ENCODE measurements at places on chromosomes 12 and 14.

DNA sequence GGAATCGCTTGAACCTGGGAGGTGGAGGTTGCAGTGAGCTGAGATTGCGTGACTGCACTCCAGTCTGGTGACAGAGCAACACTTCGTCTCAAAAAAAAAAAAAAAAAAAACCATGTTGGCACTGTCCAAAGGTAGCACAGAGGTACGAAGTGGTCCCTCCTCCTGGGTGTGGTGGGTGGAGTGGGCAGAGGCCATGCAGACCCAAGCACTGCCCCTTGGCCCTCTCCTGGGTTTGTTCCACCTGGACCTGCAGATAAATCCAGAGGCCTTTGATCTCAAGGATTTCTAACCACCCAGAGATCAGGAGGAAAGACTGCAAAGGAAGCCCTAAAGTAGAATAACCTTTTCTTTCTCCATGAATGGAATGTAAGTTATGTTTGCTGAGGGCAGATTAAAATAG lies 8.7 kb upstream of the GALNT6 start:
- no peak for DNase-seq

DNA sequence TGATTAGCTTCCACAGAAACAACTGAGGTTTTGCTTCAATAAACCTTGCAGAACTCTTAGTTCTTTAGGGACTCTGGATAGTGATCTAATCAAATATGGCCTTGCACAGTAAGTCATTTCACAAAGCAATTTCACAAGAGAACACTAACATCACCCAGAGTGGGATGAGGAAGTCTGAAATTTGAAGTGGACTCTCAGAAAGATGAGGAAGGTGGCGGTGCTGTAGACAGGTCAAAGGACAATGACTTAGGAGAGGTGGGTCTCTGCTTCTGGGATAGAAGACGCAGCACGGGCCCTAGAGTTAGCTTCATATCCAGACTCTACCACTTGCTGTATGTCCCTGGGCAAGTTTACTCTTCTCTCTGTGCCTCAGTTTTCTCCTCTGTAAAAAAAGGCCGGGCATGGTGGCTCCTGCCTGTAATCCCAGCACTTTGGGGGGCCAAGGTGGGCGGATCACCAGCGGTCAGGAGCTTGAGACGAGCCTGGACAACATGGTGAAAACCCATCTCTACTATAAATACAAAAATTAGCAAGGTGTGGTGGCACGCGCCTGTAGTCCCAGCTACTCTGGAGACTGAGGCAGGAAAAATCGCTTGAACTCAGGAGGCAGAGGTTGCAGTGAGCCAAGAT lies 18.9 kb downstream of the FOS start:
- DNase-seq = no peak

- no peak for DNase-seq
Measured at GRCh38 chr12:15527201-15528080, 205.1 kb downstream of the PTPRO start.

DNA sequence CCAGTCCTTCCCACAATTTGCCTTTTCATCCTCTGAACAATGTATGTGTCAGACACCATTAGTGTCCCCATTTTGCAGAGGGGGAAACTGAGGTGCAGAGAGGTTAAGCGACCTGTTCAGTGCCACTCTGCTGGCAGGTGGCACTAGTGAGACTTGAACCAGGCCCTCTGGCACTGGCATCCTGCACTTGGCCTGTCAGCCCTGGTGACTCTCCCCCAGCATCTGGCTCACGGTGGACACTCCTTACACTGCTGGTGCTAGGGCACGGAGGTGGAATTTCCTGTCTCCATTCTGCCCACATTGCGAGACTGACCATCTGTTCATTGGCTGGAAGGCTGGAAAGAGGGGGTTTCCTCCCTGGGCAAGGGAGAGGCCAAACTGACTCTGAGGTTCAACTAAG lies 48.7 kb downstream of the CCNK start:
- DNase-seq = no peak

DNA sequence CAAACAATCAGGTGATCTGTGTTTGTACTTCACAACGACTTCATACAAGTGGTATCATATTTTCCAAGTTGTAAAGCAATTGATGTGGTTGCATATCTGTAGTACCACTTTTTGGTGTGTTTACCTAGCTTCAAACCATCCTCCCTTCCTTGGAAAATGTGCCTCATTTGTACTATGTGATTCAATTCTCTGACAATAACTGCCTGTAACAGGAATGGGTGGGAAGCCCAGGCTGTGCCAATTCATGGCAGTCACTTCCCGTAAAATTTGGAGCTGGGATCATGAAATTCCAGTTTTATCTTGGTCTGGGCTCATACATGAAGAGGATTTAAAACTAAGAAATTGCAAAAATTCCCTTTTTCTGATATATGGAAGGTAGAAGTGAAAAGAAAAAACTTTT lies 250.1 kb downstream of the DIO2 start:
- DNase-seq = no peak

- DNase-seq = no peak
Measured at GRCh38 chr14:69013943-69014782, 35.1 kb upstream of the ACTN1 start.

GRCh38 chr12:39736406-39736805 lies 116.8 kb upstream of the ABCD2 start:
- no peak for DNase-seq

- DNase-seq = no peak
Measured at GRCh38 chr14:76759589-76759988, 1.7 kb upstream of the VASH1 start.
